Fibroblast of skin of left quadriceps (primary cell): ENCODE measurements at places on chromosomes 5 and 9.

DNA sequence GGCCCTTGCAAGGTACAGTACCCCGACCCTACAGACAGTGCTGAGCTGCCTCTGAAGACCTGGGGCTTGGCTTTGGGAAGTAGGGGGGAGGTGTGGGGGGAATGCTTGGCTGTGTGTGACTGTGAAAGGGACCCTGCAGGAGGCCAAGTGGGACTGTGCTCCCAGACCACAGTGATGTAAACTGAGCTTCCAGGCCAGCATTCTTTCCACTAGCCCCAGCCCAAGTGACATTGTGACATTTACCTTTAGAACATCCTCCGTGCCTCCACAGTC lies 31.2 kb downstream of the HMCN2 start:
- no peak for DNase-seq

GRCh38 chr5:79872291-79872690 lies 118.8 kb downstream of the MTX3 start:
- no peak for DNase-seq

DNA sequence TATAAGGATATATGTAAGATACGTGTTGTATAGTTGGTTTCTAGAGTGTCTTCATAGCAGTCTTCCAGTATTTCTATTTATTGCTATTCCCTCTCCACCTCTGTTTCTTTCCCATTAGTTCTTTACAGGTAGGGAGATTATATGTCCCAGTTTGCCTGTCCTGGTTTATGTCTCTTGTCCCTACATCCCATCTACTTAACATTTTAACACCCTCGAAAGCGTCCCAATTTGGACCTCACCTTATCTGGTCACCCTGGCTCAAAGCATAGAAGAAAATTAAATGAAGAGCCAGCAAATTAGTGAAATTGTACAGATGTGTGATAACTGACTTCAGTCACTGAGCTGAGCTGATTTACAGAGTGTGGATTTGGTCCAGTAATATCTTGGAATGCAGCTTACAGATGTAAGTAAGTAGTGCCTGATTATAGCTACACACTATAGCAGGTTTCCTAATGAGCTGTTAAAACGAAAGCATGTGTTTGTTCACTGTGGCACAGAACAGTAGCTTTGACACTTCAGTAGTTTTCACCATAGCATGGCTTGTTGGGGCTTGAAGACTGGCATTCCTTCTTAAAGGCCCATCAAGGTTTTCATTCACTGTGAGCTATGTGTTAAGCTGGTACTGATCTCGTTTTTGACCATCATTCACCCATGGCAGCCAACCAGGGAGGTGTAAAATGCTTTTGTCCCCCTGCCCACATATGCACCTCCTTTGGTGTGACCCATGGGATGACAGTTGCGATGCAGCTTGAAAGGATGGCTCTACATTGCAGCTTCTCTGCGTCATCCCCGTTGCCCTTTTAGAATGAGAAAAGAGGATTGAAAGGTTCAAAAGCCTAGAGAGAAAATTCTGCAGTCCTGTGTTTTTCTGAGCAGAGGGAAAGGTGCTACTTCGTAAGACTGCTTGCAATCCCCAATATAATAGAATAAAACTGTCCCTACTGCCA lies 192.1 kb upstream of the DMRT1 start:
- DNase-seq = no peak

GRCh38 chr9:107548298-107549142 lies 59.0 kb upstream of the KLF4 start:
- DNase-seq = peak; percentile 94

DNA sequence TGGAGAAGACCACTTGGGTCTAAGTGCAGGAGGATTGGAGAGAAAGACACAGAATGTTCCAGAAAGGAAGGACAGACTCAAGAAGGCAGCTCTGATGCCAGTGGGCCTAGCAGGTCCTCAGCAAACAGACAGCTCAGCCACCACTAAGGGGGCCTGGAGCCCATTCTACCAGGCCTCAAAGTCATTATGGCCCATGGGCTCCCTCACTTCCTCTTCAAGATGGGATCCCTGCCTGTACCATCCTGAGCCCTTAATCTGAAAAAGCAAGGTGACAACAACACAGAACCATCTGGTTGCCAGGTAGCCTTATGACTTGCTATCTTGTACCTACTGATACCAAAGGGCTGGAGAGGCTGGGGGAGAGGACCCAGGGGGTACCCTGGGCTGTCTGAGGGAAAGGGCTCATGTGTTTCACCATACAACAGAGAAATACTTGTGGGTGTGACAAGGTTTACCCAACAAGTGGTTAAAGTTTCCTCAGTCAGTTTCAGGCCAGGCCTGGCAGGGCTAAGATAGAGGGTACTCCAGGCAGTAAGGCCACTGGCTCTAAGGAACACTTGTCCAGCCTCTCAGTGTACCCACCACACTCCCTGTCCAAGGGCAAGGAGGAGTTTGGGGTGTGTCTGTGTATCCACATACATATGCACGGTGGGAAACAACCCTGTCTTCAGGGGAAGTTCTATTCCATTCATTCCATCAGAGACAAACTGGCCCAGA lies 30.7 kb downstream of the TCF7 start:
- no peak for DNase-seq

DNA sequence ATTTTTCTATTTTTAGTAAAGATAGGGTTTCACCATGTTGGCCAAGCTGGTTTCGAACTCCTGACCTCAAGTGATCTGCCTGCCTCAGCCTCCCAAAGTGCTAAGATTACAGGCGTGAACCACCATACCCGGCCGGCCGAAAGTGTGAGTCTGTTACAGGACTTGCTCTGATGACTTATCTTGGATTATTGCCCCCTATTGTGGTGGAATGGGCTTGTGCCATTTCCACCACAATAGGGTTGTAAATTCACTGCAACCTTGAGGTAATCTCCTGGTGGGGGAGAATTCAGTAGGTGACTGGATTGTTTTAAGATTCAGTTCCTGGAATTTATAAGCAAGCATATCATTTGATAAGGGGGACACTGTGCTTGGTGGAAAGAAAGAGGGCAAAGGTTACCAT lies 15.0 kb upstream of the HMGCR start:
- DNase-seq = no peak

DNA sequence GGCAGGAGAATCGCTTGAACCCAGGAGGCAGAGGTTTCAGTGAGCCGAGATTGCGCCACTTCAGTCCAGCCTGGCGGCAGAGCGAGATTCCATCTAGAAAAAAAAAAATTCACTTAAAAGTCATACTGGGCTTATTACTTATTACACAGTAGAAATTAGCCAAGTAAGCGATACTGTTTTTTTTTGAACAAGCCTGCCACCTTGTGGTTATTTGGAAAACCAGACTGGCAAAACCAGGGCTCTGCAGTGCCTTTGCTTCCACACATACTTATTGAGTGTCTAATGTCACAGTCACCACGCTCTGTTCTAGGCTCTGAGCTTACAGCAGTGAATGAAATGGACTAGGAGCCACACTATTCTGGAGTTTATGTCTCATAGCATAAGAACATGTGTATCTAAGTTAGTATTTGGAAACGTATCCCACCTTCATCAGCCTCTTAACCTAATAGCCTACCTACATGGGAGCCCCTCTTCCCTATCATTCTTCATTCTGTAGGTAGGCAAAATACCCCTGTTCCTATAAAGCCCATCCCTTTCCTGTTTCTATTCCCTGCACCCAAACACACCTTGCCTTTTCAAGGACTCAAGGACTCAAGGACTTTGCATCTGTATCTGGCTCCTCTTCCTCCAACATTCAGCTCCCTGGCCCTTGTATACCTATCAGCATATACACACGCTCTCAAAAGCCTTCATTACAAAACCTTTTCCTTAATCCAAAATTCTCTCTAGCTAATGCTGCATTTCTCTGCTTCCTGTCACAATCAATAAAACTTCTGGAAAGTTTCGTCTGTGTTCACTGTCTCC lies 13.9 kb upstream of the BASP1 start:
- peak; percentile 70 for DNase-seq

- DNase-seq = no peak
Observed at GRCh38 chr9:96581786-96582185, 37.9 kb downstream of the CDC14B start.

- no peak for DNase-seq
Observed at GRCh38 chr5:133992429-133993155, 12.2 kb downstream of the VDAC1 start.

- no peak for DNase-seq
Observed at GRCh38 chr5:176894298-176894697, 4.8 kb downstream of the HK3 start.

DNA sequence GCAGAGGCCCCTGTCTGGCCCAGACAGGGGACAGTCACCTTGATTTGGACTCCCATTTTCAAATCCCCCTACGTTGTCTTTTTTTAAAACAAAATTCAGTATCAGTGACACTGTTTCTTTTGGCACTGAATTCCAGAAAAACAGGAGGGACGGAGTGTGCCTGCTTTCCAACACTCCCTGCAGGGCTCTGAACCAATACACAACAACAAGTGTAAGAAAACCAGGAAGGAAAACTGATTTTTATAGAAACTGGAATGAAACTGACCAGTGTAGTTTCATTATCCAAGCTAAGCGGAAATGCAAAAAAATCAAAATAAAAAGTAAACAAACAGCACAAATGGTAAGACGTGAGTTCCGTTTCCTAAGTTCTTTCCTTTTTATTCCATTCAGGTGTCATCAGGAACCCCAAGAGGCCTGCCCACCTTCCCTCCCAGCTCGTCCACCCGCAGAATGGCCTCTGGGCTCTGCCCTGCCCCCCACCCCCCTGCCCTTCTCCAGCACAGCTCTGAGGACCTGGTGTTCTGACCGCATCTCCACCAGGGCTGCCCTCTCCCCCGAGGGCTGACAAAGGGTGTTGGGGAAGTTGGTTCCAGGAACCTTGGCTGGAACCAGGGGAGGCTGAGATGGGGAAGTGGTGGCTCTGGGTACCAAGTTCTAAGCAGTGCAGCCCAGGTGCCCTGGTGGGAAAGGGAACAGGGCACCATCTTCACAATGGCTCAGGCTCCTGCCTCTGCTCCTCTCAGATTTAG lies 73.6 kb downstream of the PSD2 start:
- no peak for DNase-seq

GRCh38 chr5:111776913-111777781 lies 20.2 kb upstream of the NREP start:
- peak; percentile 39 for DNase-seq

GRCh38 chr5:132680780-132681475 lies 7.1 kb downstream of the IL4 start:
- no peak for DNase-seq
